Kidney (tissue), 22 donors: ENCODE measurements at places on chromosomes 2 and 18.

- no peak for DNase-seq
These were observed 421.4 kb upstream of the RGPD4 start for GRCh38 chr2:107405261-107405660.

DNA sequence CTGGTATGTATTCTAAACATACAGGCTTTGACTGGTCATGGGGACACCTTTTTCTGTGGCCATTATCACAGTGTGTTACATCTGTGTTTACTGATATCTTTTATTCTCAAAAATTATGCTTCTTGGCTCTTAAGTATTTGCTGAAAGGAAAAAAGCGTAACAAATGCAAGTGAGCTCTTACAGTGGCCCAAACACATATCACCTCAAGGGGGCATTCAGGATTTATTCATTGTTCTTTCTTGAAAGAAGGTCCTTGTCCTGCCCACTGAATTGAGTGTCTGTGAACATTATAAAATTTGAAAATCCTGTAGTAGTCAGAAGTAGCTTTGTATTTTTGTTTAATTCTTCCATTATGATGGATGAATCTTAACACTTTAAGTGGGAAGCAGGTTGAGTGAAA is 454.5 kb downstream of the XIRP2 start:
- DNase-seq, result no peak

DNA sequence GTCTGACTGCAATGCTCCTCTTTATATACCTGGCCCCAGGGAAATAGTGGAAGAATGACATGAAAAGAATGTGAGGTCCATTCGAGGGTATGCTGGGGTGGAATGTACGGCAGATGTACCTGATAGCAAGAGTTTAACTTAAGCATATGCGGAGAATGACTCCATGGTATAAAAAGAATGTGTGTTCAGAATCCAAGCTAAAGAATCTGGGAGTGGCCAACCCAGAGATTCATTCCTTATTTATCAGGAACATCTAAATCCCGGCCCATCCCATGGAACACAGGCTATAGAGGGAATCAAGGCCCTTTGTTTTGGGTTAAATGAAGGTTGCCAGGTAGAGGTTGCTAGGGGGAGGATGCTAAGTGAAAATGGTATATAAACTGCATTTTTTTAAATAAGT is 150.0 kb downstream of the ZNF385B start:
- DNase-seq, result no peak

- no peak for DNase-seq
These were observed 4.1 kb downstream of the ASB3 start for GRCh38 chr2:53782676-53783075.

DNA sequence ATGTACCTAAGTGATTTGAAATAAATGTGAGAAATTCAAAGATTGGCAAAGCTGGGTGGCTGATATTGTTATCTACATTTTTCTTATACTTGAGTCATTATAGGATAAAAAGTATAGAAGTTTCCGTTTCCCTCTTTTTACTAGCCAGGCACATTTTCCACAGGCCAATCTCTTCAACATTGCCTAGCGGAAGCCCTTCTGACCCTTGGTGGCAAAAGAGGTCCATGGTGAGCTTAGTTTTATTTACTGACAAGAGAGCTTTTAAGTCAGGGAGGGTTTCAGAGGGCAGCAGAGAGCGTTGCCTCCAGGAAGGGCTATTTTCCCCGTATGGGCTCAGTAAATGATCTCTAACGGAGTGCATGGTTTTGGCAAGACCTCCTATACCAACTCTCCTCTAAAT is 15.1 kb upstream of the RHOB start:
- no peak for DNase-seq

DNA sequence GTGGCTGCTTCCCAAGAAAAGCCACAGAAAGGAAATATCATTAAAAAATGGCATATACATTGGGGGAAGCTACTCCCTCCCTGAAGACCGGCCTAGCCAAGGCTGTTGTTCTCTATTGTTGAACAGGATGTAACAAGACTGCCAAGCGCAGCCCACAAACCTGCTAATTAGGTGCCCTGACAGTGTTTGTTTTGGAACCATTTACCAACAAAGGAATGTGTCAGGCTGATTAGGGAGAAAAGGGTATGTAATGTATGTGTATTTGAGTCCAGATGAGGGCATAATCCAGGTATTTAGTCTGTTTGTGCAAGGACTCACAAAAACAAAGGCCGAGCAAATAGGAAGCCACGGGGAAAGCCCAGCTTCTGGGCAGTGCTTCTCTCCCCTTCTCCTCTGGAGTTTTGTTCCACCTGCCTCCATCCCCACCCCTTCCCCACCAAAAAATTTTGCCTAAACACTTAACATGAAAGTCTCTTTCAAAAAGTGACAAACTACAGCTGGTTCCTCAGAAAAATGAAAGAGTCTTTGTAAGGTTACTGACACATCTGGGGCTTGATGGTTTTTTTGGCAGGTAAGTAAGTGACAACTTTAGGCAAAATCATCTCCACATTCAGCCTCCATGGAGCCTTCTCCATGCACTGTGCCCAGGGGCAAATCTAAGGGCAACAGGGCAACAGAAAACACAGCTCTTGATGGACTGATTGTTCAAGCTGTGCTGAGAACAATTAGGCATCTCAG is 78.3 kb upstream of the FZD5 start:
- DNase-seq, result peak; percentile 64

DNA sequence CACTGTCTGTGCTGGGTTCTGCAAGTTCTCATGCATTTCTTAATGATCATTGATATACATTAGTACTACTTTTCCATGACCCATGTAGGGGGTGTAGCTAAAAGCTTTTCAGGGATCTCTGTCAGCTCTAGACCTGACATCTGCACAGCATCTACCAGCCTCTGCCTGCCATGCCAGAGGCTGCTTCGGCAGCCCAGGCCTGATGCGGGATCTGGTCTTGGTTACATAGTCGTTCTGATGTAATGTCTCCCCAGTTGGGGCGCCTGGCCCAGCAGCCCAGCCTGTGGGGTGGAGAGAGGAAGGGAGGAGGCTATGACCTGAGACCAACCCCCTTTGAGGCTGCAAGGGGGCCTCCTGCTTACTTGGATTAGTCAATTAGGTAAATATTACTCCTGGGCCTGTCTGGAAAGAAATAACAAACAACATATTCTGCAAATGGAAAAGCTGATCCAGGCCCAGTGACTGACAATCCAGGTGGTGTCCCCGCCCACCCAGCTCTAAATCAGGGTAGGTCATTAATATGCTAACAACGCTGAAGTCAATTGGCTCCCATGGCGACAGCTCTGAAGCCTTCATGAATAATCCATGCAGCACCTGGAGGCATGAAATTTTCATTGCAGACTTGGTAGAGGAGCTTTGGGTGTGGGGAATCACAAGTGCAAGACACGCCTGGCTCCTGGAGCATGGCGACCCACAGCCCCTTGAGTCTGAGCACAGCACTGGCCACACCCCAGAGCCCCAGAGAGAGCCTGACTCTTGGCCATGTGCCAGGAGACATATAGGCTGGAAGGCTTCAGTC is 575.3 kb downstream of the CMPK2 start:
- peak; percentile 84 for DNase-seq

GRCh38 chr2:191748528-191749180 is 70.7 kb downstream of the NABP1 start:
- DNase-seq, result no peak

- no peak for DNase-seq
These were observed 77.6 kb upstream of the MC2R start for GRCh38 chr18:13992826-13993540.

- DNase-seq, result no peak
These were observed 18.6 kb downstream of the CAPN10 start for GRCh38 chr2:240604939-240605716.

DNA sequence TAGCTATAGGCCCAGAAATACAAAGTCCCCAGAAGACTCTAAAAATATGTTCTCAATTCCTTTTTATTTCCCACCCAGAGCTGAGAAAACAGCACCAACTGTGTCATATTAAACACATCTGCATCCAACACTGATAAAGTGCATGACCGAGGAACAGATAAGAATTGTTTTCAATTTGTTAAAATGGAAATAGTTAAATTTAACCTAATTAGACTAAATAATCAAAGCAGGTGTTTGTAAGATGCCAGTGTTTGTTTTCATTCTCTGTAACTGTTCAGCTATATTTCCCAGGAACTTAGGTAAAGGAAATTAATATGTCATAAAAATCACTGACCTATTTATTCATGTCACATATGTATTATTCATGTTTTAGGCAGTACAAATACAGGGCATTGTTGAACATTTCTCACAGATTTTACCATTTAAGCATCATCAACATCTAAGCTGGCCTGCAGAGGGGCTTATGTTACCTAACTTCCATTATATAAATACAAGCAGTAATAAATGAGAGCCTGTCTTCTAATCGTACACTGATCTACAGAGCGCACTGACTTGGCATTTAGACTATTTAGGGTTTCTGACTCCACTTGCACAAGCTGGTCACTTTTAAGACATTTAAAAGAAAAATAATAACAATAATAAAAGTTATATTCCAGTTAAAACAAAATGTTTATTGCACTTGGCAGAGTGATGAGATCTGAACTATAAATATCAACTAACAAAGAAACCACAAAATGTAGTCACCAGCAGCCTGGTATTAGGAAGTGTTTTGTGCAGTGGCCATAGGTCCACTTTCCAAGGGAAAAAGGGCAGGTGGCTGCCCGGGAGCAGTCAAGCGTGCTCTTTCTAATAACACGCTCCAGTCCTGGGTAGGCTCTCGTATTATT is 86.6 kb upstream of the ZFP36L2 start:
- DNase-seq, result peak; percentile 73

- DNase-seq, result no peak
These were observed 58.2 kb downstream of the COPS8 start for GRCh38 chr2:237143676-237144440.

GRCh38 chr2:64876137-64876647 is 113.0 kb upstream of the SLC1A4 start:
- DNase-seq, result peak; percentile 41

- DNase-seq, result no peak
These were observed 4.0 kb upstream of the RTN4 start for GRCh38 chr2:55054106-55054875.

DNA sequence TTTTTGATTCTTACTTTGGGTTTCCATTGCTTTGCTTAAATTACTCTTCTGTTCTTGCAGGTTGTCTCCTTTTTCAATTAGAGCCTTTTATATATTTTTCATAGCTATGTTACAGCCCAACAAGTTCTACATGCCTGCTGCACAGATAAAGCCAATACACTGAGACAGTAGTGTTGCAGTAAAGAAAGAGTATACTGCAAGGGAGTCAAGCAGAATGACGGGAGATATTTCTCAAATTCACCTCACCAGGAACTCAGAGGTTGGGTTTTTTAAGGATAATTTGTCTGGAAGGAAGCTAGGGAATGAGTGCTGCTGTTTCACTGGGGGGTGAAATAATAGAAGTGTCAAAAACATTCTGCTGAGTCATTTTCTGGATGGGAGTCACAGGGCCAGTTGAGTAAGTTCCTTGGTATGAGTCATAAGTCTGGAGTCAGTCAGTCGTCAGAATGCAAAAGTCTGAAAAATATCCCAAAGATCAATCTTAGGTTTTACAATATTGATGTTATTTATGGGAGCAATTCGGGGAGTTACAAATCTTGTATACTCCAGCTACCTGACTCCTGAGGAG is 193.0 kb upstream of the RGPD4 start:
- no peak for DNase-seq

GRCh38 chr18:3998698-3999333 is 456.3 kb downstream of the DLGAP1 start:
- peak; percentile 71 for DNase-seq

DNA sequence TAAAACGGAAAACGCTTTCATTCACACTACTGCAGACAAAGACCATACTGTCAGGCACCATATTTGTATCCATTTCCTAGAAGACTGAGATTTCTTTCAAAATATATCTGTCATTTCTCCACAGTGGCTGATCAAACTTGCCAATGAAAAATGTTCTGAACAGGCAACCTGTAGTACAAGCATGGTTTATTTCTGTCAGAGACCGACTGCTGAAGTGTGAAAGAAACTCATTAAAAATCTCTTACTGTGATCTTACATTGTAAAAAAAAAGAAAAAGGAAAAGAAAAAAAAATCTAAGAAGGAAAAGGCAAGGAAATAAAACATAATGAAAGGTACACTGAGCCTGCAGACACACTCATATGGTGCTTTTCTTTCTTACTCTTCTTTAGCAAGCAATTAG is 184.5 kb downstream of the STK39 start:
- no peak for DNase-seq

- DNase-seq, result no peak
These were observed 174.5 kb downstream of the MYCN start for GRCh38 chr2:16114836-16115235.

- DNase-seq, result no peak
These were observed 371.1 kb upstream of the NRP2 start for GRCh38 chr2:205311201-205311600.

DNA sequence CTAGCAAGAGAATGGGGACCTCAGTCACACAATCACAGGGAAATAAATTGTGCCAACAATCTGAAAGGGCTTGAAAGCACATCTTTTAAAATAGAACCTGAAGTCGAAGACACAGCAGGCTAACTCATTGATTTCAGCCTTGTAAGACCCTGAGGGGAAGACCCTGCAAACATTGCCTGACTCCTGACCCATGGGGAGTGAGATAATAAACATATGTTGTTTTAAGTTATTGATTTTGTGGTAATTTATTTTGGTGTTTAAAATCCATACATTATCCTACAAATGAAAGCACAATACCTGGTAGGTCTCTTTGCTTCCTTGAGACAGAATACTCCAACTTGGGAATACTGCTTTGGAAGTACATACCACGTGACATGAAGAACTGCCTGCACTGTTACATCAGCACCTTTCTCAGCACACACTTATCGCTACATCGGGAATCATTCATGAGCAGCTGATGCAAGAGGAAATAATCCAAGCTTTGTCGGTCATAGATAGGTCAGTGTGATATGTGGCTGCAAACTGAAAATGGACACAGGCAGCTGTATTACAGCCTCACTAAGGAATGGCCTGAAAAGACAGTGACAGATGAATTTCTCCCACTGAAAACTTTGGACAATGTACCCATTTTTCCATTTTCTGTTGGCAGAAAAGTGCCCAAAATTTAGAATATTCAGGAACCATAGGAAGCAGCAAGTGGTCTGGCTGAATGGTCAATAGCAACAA is 494.5 kb upstream of the MAP2 start:
- DNase-seq, result no peak

- DNase-seq, result no peak
These were observed 25.9 kb downstream of the ALS2 start for GRCh38 chr2:201754717-201755415.

- DNase-seq, result peak; percentile 61
These were observed 9.4 kb upstream of the CRYBA2 start for GRCh38 chr2:219002395-219003266.

DNA sequence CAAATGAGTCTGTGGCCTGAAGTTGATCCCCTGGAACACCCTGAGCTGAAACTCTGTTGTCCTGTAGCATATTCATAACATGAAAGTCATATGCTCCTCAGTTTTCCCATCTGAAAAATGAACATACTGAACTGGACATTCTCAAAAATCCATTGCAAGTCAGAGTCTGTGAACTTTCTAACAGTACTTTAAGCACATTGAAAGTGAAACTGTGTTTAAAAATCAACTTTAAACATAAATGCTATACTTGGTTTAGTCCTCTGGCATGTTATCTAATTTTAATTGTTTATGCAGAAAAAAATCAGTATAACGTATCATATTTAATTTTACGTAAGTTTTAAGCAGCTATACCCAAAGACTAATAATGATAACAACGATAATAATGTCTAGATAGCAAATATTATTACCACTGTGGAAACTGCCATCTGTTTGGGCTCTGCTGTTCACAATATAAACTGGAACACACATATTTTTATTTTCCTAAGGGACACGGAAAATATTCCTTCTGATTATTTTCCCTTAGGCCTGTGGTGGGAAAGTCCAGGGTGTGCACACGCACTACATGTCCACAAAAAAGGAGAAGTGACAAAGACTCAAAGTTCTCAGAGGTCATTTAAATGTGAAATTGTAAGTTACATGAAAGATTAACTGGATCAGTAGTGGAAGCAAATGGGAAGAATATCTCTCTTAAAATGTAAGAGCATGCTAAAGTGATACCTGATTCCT is 56.1 kb upstream of the TTN start:
- DNase-seq, result no peak
